ENCODE measurements at places on chromosomes 4 and X. TPM values are rescaled to one million over a fixed set of nuclear protein-coding genes. Genes with fewer than 3 reads are reported as not detected.

The FRMD7 gene
- not detected for total RNA-seq

- H3K4me1 ChIP-seq: peaks cover 8% of the 10 kb centered on the region
- H3K4me3 ChIP-seq: no peak overlapping the region
- DNase-seq: no peak
- no peak overlapping the region for H3K27ac ChIP-seq
- H3K36me3 ChIP-seq: peaks cover 3% of the 10 kb centered on the region
- H3K27me3 ChIP-seq: no peaks in the 10 kb centered on the region
Observed at GRCh38 chr4:79915246-79915645, 157.8 kb downstream of the ANTXR2 start.

- peaks cover 21% of the 10 kb centered on the region for H3K4me1 ChIP-seq
- DNase-seq: peak; percentile 72
- peaks cover 2% of the 10 kb centered on the region for H3K36me3 ChIP-seq
- peaks cover 2% of the 10 kb centered on the region for H3K27me3 ChIP-seq
- H3K27ac ChIP-seq: peak overlapping the region; percentile 86
- H3K4me3 ChIP-seq: peak overlapping the region; percentile 87
Observed at GRCh38 chr4:37978248-37978924, 18.2 kb downstream of the PTTG2 start.

The TMEM150C gene
- not detected for total RNA-seq

The PRDX4 gene
- total RNA-seq: 80.3 TPM

DNA sequence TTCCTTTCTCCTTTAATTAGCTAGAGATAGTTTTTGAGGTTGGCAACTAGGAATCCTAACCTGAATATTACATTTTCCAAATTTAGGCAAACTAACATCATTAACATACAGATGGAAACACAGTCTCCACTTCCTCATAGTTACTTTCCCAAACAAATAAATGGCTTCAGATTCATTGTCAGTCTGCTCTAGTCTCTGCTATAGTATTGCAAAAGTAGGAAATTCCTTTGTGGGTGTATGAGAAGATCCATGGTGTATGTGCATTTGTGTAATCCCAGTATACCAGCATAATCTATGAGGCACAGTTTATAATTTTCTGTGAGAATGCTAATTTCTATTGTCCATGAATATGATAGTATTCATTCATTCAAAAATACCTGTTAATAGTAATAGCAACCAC, 3.0 kb upstream of the NDP start:
- H3K36me3 ChIP-seq: no peaks in the 10 kb centered on the region
- H3K27ac ChIP-seq: no peak overlapping the region
- peaks cover 21% of the 10 kb centered on the region for H3K27me3 ChIP-seq
- DNase-seq: no peak

DNA sequence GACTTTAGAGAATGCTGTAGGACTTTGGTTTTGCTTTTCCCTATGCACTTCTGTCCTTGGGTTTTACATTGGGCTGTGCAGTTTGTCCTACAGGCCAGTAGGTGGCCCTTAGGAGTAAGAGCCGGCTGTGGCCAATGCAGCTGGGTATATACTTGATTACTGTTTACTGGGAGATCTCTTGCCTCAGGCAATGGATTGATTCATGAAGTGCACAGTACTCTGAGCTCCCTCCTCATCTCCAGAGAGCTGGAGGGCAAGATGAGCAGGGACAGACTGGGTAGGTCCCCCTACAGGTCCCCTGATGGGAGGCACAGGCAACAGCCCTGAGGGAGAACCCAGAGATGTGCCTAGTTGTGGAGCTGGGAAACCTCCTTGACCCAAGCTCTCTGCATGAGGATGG, 103.8 kb upstream of the QRFPR start:
- H3K36me3 ChIP-seq: no peaks in the 10 kb centered on the region
- H3K27me3 ChIP-seq: peaks cover 34% of the 10 kb centered on the region
- DNase-seq: peak; percentile 73
- H3K27ac ChIP-seq: no peak overlapping the region
- H3K4me1 ChIP-seq: peaks cover 3% of the 10 kb centered on the region

GRCh38 chr4:98565681-98566301, 92.6 kb downstream of the TSPAN5 start:
- no peak for DNase-seq
- H3K36me3 ChIP-seq: peaks cover 20% of the 10 kb centered on the region
- no peak overlapping the region for H3K27ac ChIP-seq
- H3K4me1 ChIP-seq: peaks cover 32% of the 10 kb centered on the region
- no peaks in the 10 kb centered on the region for H3K27me3 ChIP-seq

DNA sequence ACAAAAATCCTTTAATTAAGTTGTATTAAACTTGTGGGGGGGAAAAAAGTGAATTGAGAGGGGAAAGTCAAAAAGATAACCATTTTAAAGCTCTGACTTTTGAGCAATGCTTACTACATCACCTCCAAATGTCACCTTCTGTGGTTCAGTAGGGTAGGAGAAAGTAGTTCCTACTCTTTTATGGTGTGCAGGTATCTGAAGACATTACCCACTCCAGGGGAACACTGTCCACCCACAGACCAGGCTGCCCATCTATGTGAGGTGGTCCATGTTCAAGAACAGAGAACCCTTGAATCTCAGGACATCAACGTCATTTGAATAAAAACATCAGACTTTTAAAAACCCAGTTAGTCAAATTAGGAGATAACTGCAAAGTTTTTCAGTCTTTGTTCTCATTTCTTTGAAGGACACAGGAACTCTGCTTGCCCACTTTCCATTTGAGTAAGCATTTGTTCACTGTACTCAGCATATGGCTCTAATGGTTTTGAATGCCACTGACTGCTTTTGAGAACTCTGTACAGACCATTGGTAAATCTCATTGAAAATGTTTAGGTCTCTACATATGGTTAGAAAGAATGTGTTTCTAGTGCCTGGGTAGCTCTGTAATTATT, 18.4 kb downstream of the NMU start:
- DNase-seq: no peak
- no peaks in the 10 kb centered on the region for H3K36me3 ChIP-seq
- no peak overlapping the region for H3K27ac ChIP-seq
- H3K4me1 ChIP-seq: peaks cover 3% of the 10 kb centered on the region
- H3K4me3 ChIP-seq: no peak overlapping the region
- peaks cover 3% of the 10 kb centered on the region for H3K27me3 ChIP-seq

GRCh38 chr4:6887591-6888371, 21.8 kb upstream of the TBC1D14 start:
- H3K4me3 ChIP-seq: no peak overlapping the region
- DNase-seq: no peak
- no peak overlapping the region for H3K27ac ChIP-seq

- no peak overlapping the region for H3K27ac ChIP-seq
- H3K4me3 ChIP-seq: no peak overlapping the region
- H3K36me3 ChIP-seq: peaks cover 45% of the 10 kb centered on the region
Observed at GRCh38 chr4:38025665-38026064, 65.5 kb downstream of the PTTG2 start.

DNA sequence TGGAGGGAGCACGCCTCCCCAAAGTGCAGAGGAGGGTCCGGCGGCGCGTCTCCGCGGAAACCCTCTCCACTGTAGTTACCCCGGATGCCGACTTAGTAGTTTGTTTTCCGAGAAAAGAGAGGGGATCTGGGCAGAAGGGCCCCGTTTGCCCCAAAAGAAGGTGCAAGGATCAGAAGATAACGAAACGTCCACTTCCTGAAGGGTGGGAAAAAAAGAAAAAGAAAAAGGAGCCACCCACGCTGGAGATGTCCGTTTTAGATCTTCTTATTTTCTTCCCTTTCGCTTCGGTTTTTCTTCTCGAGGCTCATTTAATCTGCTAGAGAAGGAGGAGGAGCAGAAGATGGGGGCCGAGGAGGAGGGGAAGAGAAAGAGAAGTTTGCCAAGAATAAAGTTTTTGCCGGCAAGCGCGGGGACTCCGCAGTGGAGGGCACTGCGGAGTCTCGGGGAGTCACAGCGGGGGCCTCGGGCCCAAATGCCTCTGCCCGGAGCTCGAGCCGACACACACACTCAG, 517 bp downstream of the LEF1 start:
- peaks cover 14% of the 10 kb centered on the region for H3K27me3 ChIP-seq
- peak overlapping the region; percentile 97 for H3K27ac ChIP-seq
- DNase-seq: peak; percentile 83
- H3K4me3 ChIP-seq: peak overlapping the region; percentile 97

Data from activated CD4-positive, alpha-beta T cell treated with anti-CD3 and anti-CD28 coated beads, Interleukin-2, amount 10 ng/mL, durations not matched to agents 24 days and 14 days (primary cell).